Inflammatory macrophage treated with lipopolysaccharide for 1 hour (primary cell): ENCODE measurements at places on chromosomes 6 and 20.

- no peak for DNase-seq
These were observed 107.7 kb upstream of the SCP2D1 start for GRCh38 chr20:18705910-18706309.

GRCh38 chr20:20369250-20370093, 1.6 kb downstream of the INSM1 start:
- DNase-seq, result no peak

DNA sequence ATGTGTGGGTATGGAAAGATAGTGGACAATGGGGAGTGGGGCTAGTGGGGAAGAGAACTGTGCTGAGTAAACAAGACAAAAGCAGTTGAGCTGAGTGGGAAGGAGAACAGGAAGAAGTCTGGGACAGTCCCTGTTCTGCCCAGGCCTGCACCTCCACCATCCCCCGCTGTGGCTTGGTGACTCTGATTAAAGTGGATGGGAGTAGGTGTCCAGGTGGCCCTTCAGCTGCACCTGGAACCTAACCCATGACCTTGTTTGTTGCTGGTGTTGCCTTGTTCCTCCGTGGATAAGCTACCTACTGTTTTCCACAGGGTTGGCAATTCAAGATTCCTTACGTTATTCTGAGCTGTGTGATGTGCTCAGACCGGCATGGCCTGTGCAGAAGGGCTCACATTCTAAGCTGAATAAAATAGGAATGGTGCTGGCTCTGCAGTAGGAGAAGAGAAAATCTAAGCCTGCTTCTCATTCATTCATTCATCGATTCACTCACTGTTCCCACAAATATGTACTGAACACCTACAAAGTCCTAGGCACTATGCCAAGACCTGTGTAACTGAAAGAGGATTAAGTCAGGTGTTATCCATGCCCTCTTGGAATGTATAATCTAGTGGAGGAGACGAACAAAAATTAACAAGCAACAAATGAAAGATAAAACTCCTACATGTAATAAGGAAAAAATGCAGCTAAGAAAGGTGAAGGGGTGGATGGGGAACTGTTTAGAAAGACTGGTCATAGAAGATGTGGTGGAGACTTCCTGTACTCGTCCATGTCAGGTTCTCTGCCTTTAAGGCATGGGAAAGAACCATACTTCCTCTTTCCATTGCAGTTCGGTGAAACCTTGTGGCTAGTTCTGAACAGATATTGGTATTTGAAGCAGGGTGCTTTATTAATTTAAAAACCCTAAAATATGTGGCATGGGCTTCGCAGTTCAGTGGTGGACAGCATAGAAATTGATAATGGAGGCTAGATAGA, 10.1 kb upstream of the CALHM6 start:
- peak; percentile 57 for DNase-seq

DNA sequence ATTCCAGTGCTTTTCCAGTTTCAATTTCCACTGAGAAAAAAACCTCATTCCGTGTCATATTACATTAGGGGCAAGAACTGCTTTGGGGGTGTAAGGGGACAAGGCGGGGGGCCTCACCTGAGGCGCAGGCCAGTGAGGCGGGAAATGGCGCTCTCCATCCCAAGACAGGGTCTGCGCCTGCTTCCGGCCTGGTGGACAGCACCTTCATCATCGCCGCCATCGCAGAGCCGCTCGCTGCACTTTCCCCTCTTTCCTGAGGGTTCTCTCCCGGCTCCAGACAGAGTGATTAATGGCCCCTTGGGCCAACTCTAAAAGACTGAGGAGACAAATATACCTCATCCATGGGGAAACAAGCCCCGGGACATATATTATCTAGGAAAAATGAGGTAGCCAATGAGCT, 270.0 kb upstream of the SOX4 start:
- DNase-seq, result no peak

DNA sequence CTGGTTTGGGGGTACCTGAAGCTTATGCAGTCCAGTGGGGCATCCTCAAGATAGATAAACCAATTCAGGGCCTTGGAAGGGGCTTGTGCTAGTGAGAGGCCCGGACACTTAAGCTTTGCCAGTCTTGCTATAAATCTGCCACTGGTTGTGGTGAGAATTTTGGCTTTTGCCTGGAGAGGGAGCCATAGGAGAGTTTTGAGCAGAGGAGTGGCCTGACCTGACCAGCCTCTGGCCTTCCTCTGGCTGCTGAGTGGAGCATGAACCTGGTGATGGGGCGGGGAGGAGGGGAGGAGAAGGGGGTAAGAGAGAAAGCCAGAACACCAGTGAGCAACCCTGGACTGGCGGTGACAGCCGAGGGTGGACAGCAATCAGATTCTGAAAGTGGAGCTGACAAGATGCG, 7.1 kb downstream of the TMEM74B start:
- DNase-seq, result no peak

DNA sequence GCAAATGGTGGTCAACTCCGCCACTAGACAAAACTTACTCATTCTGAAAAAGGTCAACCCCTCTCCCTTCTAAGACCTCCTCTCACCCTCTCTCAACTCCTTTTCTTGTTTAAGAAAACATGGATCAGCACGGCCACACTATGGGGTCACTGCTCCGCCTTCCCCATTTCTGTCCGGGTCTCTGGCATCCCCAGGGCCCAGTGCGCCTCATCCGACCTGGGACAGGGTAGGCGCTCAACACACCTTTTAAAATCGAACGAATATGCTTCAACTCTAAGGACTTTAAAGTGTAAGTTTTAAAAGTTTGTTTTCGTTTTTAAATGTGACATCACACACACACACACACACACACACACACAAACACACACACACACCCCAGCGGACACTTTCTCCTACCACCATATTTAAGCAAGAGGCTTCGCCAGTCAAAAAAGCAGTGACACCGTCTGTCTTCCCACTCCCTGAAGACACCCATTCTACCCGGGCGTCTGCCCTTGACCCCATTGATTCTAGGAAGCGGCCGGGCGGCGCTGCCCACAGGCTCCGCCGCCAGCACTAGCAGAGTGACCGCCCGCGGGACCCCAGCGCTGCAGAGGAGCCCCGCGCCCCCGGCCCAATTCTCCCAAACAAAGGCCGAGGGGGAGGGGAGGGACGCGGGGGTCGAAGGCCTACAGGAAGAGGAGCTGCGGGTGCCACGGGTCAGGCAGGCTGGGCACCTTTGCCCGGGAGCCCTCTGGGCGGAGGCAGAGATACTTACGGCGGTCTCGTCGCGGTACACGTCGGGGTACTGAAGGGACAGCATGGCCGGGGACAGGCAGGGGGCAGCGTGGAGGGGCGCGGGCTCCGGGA, 568 bp downstream of the PREP start:
- peak; percentile 48 for DNase-seq

- DNase-seq, result no peak
These were observed 69.4 kb downstream of the PSMG4 start for GRCh38 chr6:3328145-3328544.

- no peak for DNase-seq
These were observed 453.6 kb upstream of the FLRT3 start for GRCh38 chr20:14790771-14791620.

- no peak for DNase-seq
These were observed 39.5 kb downstream of the CRISP1 start for GRCh38 chr6:49826743-49827406.

DNA sequence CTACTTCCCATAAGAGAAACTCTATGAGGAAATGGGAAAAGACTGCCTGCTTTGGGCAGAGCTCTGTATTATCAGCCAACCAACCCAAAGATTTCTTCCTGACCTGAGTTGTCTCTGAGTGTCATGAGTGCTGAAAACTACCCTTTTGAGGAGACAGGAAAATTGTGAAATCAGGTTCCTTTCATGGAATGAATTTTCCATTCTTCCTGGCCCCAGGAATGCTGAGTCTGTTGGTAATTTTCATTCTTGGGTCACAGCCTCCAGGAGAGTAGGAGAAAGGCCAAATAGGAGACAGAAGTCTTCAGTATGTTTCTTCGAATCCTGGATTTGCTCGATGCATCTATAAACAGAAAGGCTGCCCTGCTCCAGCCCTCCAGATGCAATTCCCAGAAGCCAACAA, 53.6 kb downstream of the SCML4 start:
- no peak for DNase-seq

DNA sequence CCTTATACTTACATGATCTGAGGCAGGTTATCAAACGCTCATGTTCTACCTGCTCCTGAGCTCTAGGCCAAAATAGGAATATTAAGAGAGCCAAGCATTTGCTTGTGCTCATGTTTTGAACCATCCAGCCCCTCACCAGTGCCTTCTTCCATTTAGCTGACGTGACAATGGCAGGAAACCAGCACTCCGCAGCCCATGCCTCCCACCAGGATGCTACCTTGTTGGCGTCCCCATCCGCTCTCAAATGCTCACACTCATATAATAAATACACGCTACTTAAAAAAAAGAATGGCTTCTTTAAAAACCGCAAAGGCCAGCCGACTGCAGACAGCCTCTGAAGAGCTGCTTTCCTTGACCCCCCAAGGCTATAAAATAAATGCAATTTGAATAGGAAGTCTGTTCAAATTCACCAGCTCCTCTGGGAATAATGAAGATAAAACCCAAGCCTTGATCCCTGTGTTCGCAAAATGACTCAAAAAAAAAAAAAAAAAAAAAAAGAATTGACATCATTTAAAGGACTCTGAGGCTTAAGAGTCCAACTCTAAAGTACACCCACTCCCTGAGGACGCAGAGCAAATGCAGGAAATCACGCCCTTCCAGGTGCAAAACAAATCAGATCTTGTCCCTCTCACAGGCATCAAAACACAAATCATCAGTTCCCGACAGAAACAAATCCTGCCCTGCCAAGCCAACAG, 29.0 kb downstream of the RNASET2 start:
- DNase-seq, result no peak

DNA sequence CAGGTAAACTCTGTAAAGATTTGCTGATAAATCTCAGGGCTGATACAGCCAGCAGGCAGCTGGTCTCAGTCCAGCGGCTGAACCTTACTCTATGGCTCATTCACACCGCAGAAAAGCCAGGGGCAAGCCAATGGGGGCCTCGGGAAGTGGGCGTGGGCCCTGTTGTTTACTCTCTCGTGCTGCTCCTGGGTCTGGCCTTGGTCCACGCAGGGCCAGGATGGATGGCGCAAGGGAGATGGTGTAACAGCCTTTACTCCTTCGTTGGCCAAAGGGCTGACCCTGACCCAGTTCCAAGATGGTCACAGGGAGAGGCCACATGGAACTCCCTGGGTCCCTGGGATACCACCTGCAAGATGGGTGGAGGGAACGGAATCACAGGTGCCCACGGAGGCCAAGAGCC, 16.2 kb downstream of the KCNK17 start:
- no peak for DNase-seq

GRCh38 chr6:45462190-45463134, 84.7 kb upstream of the SUPT3H start:
- no peak for DNase-seq

GRCh38 chr6:160156842-160157241, 35.2 kb downstream of the SLC22A1 start:
- no peak for DNase-seq

DNA sequence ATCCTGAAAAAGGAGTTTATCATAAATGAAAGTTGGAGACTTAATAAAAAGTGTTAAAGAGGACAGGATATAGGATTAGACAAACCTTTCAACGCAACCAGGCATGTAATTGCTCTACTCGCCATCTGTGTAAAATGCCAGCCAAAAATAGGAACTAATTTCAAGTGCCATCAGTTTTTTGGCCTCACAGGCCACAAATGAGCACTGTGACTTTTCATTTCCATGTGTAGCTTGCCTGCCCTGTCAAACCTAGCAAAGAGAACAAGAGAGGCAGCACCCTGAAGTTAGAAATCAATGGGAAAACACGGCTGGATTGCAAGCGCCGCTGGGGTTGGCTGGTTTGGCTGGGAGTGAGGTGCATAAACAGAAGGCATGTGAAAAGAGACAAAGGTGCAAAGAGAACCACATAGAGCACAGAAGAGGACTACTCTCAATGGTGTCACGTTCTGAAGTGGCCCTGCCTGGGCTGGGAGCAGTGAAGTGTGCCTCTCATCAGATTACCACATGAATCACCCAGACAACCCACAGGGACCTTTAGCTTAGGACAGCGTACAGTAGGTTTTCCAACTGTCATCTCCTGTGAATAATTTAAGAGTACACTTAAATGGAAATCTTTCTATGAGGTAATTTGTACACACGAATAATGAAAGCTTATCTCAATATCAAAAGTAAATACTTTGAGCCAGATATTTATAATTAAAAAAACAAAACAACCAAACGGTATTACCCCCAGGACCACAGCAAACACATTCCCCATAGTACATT, 78.0 kb upstream of the NHSL1 start:
- no peak for DNase-seq

- DNase-seq, result no peak
These were observed 144.2 kb upstream of the FBXL4 start for GRCh38 chr6:99091985-99092384.

- DNase-seq, result no peak
These were observed 81.0 kb downstream of the TIAM2 start for GRCh38 chr6:155075930-155076695.

- DNase-seq, result no peak
These were observed 532.1 kb upstream of the CHD6 start for GRCh38 chr20:42150230-42150629.

GRCh38 chr20:17884307-17885003, 84.1 kb downstream of the SNX5 start:
- no peak for DNase-seq

GRCh38 chr6:33954453-33954852, 150.7 kb upstream of the MLN start:
- no peak for DNase-seq

DNA sequence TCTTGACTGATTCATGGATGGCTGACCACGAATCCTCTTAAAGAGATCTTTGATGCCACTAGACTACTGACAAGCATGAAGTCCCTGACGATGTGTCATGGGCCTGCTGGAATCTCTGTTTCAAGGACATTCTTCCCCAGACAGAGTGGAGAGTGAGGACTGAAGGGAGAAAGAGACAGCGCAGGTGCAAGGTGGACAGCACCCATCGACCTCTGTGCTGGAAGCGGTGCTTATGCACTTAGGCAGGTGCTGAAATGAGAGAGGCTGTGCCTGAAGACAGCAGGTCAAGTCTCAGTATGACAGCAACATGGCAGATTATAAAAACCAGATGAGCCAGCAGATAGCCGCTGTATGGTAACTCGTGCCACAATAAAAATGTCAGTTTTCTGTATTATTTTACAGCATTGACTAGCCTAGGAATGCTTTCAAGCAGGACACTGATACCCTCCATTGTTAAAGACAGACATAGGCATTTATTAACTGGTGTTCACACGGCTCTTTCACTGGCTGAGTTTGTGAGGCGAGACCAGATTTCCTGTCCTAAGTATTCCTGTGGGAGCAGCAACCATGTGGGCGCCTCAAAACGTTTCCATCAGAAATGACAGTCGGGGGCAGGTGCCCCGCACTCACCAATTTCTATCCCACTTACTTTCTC, 47.5 kb downstream of the FOXC1 start:
- DNase-seq, result no peak

DNA sequence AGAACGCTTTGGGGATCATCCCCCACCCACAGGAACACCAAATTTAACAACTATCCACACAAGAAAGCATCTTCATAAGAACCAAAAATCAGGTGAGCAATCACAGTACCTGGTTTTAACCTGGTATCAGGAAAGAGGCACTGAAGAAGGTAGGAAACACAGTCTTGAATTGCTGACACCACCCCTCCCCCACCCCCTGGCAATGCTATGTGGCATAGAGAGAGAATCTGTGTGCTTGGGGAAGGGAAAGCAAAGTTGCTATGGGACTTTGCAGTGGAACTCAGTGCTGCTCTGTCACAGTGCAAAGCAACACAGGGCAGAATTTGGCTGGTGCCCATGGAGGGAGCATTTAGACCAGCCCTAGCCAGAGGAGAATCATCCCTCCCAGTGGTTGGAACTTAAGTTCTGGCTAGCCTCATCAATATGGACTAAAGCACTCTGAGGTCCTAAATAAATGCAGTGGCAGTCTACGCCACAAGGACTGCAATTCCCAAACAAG, 565.5 kb downstream of the EPM2A start:
- no peak for DNase-seq
